ENCODE measurements at places on chromosomes 2 and 18.
A peak's percentile ranks its signal among the peaks of the same experiment; 100 is the strongest.

DNA sequence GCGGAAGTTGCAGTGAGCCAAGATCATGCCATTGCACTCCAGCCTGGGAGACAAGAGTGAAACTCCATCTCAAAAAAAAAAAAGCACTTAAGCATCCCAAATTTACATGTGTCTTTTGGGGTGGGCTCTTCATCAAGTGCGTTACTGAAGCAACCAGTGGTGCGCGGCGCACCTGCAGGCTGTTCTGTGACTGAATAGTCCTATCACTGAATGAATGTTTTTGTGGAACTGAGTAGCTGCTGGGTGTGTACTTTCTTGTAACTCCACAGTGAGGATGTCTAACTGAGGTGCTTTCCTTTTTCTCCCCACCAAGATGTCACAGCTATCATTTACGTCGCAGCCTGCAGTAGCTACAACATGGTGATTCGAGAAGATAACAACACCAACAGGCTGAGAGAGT lies 17.0 kb downstream of the CHMP1B start:
- no peak for DNase-seq

DNA sequence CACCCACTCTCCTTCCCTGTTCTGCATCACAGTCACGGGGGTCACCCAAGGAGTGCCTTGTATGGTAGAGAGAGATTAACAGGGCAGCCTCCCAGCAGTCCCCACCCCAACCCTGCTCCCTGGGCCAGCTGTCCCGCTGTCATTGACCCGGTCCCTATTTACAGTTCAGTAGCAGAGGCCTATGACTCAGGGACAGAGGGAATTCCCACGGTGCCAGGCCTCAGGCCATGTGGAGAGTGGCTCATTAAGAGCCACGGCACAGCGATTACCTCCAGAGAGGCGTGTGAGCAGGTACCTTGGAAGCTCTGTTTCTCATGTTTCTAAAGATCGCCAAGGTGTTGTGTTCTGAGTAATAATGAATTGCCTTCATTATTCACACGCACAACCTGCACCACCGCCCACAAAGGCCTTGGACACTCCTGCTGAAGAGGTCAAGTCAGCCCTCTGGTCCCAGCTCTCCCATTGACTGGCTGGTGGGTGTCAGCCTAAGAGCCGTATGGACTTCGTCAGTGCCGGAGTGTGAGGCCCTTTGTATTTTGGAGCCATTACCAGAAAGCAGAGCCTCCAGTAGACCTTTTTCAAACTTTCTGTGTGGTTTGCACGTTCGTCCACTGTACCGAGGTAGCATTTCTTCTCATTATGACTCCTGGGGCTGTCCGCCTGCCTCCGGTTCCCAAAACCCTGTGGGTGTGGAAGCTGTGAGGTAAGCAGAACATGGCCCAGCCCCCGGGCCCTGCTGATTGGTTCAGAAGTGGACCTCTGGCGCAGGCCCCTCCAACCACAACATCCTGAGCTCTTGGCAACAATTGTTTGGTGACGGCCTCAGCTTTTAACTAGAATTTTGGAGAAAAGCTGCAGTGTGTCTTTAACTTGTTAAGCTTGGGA lies 47.0 kb downstream of the SERTAD2 start:
- DNase-seq, result peak; percentile 57

DNA sequence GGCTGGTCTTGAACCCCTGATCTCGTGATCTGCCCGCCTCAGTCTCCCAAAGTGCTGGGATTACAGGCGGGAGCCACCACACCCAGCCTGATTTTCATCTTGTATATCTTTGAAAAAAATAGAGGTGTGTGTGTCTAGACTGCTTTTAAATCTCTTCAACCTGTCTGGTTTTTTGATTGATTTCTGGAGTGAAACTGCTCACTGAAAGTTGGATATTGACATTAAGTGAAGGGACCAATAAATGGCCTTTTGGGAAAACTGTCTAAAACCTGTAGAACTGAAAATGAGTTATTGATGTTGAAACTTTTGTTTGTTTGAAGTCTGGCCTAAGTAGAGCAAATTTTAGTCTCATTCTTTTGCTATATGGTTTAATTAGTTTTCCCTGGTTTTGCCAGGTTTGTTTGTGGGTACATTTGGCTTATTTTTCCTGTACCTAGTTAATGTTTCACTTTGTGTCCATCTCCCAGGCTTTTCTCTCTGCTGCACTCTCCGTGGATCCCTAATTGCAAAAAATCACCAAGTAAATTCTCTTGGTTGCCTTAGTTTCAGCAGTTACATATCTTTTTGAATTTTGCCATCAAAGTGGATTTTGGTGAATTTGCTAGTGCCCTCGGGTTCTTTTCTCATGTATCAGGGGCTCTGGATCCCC lies 144.3 kb downstream of the MAP4K4 start:
- no peak for DNase-seq

DNA sequence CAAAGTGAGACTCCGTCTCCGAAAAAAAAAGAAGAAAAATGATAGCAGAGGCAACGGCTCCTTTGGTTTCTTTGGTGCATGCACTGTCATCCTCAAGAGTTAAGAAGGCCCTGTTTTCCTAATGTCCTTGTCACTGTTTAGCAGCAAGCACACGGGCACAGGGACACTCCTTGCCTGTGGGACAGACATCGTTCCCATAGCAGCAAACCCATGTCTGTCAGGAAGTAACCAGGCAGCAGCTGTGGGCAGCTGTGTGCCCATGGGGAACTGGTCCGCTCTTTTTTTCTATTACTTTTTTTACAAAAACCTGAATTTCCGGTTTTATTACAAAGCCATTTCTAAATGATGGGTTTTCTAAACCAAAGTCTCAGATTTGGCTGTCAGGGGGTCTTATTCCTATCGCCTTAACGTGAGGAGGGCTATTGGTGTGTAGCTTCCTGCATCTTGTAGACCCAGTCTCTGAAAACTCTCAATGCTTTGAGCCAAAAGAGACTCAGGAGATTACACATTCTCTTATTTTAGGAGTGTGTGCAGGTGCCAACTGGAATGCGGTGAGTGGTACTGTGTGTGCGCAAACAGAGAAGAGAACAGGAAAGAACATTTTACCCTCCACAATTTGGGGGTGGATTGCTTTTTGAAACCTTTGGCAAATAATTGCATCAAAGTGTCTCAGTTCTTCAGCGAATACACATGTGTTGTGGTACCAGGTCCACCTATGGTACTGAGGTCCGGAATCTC lies 109.6 kb downstream of the COLEC12 start:
- DNase-seq, result no peak

DNA sequence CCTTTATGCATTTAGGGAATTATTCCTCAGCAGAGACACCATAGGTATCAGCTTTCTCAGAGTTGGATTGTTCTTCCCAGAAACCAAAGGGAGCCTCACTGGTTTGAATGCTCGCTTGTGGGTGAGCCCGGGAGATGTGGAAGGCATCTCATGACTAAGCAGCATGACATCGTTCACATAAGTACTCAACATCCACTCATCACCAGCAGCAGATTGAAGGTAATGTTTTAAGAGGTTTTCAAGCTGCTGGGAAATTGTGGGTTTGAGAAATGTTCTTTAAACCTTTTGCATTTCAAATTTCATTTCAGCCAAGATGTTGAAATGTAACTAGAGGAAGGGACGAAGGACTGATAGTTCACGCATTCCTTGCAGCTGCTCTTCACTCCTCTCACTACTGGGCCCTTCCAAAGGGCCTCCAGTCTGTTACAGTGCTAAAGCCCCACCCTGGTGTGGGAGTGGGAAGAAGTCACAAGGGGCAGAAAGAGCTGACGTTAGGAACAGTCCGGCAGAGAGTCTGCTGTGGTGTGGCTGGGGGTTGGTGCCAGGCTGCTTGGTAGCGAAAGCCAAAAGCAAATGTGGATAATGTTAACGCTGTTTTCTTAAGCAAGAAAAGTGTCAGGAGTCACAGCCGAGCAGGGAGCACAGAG lies 324.5 kb upstream of the EPHA4 start:
- peak; percentile 13 for DNase-seq
